HFFc6 (cell line): ENCODE measurements at places on chromosomes 1 and 21. TPM values are rescaled to one million over a fixed set of nuclear protein-coding genes. Genes with fewer than 3 reads are reported as not detected.

Gene SHISAL2A
- total RNA-seq: not detected in 3 replicates

Gene KRTAP19-3
- not detected in 2 replicates for total RNA-seq

Gene SPRR2B
- total RNA-seq: not detected in 3 replicates

Gene CORT
- total RNA-seq: 0.24 to 0.43 TPM in 2 of 3 replicates, not detected in the other

- H3K27me3 ChIP-seq: peaks cover 2% of the 10 kb centered on the region; the same call in 1 of the 2 replicates
- H3K27ac ChIP-seq: no peak overlapping the region
- no peaks in the 10 kb centered on the region for H3K36me3 ChIP-seq
- H3K4me1 ChIP-seq: peaks cover 16% of the 10 kb centered on the region
Observed at GRCh38 chr1:230894032-230894431, 25.7 kb upstream of the C1orf198 start.

- H3K27me3 ChIP-seq: no peaks in the 10 kb centered on the region
- no peak overlapping the region for H3K4me3 ChIP-seq
- peaks cover 46% of the 10 kb centered on the region for H3K4me1 ChIP-seq
- no peak for DNase-seq
Observed at GRCh38 chr1:171506525-171507304, 21.4 kb downstream of the PRRC2C start.
